ENCODE measurements at places on chromosomes 12 and 14. TPM values are rescaled to one million over a fixed set of nuclear protein-coding genes. Genes with fewer than 3 reads are reported as not detected.

Gene ADAM21
- total RNA-seq, result 0.08 TPM

- H3K27ac ChIP-seq, result no peak overlapping the region
- H3K27me3 ChIP-seq, result peaks cover 23% of the 10 kb centered on the region
- H3K4me3 ChIP-seq, result no peak overlapping the region
- DNase-seq, result no peak
- no peaks in the 10 kb centered on the region for H3K36me3 ChIP-seq
Measured at GRCh38 chr14:89617481-89618329, 200.7 kb upstream of the FOXN3 start.

GRCh38 chr12:34388636-34389377 lies 366.5 kb downstream of the ALG10 start:
- H3K27me3 ChIP-seq, result peaks cover 2% of the 10 kb centered on the region
- no peak for DNase-seq
- no peak overlapping the region for H3K4me3 ChIP-seq

- no peaks in the 10 kb centered on the region for H3K27me3 ChIP-seq
- H3K27ac ChIP-seq, result no peak overlapping the region
- no peaks in the 10 kb centered on the region for H3K36me3 ChIP-seq
- no peak overlapping the region for H3K4me3 ChIP-seq
- DNase-seq, result no peak
Measured at GRCh38 chr12:14186193-14186502, 179.3 kb upstream of the ATF7IP start.

Gene NTS
- 1.5 TPM for total RNA-seq

DNA sequence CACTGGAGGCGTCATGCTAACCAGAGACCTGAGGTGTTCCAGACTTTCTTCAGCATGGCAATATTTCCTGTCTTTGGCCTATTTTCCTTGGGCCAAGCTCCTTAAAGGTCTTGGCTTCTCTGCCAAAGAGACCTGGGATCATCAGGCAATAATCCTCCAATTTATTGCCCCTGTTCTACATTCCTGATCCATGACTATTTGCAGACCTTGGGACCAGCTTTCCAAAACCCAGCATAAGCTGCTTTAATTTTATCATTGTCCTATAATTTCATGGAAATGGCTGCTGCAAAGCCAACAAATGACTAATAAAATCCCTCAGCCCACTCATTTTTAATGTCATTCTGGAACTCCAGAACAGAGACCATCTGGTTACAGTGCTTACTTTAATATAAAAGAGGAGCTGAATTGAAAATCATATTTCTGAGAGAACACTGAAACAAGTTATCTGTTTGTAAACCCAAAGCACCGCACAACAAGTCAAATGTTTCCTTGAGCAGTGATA lies 166.9 kb upstream of the BTG1 start:
- no peaks in the 10 kb centered on the region for H3K27me3 ChIP-seq
- no peaks in the 10 kb centered on the region for H3K4me1 ChIP-seq
- no peak for DNase-seq
- H3K27ac ChIP-seq, result no peak overlapping the region
- H3K4me3 ChIP-seq, result no peak overlapping the region

Gene KCNC2
- total RNA-seq, result not detected

- peak; percentile 4 for DNase-seq
- no peak overlapping the region for H3K27ac ChIP-seq
- no peaks in the 10 kb centered on the region for H3K36me3 ChIP-seq
- no peak overlapping the region for H3K4me3 ChIP-seq
Measured at GRCh38 chr12:5200278-5201087, 156.8 kb downstream of the KCNA5 start.

Gene PGF
- total RNA-seq, result 7.3 TPM

Gene ESRRB
- not detected for total RNA-seq

Gene LRRC10
- total RNA-seq, result not detected

DNA sequence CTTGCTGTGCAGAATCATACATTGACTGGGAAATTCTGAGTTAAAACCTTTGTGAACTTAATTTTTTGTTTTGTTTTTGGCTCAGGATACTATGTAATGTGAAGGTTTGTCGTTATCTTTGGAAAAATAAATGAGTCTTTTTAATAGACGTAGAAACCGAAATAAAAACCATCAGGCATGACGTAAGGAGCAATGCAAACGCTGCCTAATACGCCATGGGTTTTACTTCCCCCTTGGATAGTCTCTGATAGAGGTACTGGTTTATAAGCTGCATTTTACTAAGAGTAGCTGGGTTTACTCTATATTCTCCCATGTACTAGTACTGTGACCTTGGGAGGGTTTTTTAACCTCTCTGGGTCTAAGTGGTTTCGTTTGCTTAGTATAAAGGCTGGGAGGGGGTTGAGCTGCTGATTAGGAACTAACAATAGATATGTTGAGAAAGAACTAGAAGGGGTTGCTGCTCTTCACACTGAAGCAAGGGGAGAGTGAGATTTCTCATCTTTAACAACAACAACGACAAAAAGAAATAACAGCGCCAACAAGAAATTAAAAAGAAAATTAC lies 66.8 kb upstream of the SLCO1C1 start:
- H3K27me3 ChIP-seq, result no peaks in the 10 kb centered on the region
- no peaks in the 10 kb centered on the region for H3K36me3 ChIP-seq
- H3K4me1 ChIP-seq, result no peaks in the 10 kb centered on the region
- no peak overlapping the region for H3K4me3 ChIP-seq
- H3K27ac ChIP-seq, result no peak overlapping the region

- no peak overlapping the region for H3K27ac ChIP-seq
- H3K4me3 ChIP-seq, result no peak overlapping the region
- no peak for DNase-seq
- H3K4me1 ChIP-seq, result no peaks in the 10 kb centered on the region
- H3K36me3 ChIP-seq, result no peaks in the 10 kb centered on the region
Measured at GRCh38 chr14:27553790-27554189, 956.0 kb upstream of the NOVA1 start.

Gene MANSC1
- total RNA-seq, result 10.0 TPM

DNA sequence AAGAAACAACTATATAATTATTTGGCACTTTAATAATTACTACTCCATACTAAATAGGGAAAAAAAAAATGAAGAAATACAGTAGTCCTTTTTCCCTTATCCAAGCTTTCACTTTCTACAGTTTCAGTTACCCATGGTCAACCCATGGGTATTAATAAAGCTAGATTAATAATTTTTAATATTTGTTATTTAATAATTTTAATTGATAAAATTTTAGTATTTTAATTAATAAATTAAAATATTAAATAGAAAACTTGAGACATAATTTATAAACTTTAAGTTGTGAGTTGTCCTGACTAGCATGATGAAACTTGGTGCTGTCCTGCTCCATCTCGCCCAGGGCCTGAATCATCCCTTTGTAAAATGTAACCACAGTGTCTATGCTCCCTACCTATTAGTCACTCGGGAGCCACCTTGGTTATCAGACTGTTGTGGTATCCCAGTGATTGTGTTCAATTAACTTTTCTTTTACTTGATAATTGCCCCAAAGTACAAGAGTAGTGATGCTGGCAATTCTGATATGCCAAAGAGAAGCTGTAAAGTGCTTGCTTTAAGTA lies 71.8 kb downstream of the PAWR start:
- DNase-seq, result no peak
- H3K36me3 ChIP-seq, result peaks cover 4% of the 10 kb centered on the region
- H3K4me1 ChIP-seq, result no peaks in the 10 kb centered on the region
- H3K4me3 ChIP-seq, result no peak overlapping the region
- H3K27me3 ChIP-seq, result no peaks in the 10 kb centered on the region

GRCh38 chr12:71627438-71628002 lies 36.1 kb downstream of the ZFC3H1 start:
- no peaks in the 10 kb centered on the region for H3K27me3 ChIP-seq
- no peak overlapping the region for H3K4me3 ChIP-seq
- H3K36me3 ChIP-seq, result peaks cover 86% of the 10 kb centered on the region
- no peak for DNase-seq

Gene GPATCH2L
- 35.0 TPM for total RNA-seq

Data from Panc1 (cell line).